ENCODE measurements at places on chromosomes 1 and 21.

DNA sequence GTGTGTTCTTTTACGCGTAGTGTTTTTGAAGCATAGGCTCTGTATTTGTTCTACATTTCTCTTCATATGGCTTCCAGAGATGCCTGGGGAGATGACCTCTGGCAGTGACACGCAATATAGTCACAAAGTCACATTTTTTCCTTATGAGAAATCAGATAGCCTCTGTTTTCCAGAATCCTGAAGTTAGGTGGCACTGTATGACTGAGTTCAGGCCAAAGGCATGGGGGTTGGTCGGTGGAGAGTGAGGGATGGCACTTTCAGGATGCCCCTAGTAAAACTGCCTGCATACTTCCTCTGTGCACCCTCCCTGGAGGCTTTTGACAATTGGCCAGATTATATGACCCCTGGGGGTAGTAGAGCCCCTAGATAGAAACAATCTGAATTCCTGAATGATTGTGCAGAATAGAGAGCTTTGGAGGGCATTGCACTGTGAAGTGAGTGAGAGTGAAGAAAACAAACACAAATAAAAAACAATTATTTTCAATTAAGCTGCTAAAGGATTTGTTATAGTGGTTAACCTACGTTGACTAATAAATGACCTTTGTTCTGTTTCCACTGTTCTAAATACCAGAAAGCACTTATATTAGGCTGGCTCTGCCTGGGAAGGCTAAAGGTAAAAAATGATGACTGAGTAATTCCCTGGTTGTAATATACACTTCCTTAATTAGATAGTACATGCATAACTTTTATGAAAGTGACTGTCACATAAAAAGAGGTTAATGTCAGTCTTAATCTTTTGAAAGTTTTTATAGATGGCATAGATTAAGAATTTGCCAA, 1660.8 kb downstream of the PLA2G4A start:
- no peak for DNase-seq

GRCh38 chr21:15968776-15969310, 239.1 kb downstream of the USP25 start:
- DNase-seq, result no peak

GRCh38 chr1:212438831-212439237, 6.1 kb downstream of the NENF start:
- no peak for DNase-seq

DNA sequence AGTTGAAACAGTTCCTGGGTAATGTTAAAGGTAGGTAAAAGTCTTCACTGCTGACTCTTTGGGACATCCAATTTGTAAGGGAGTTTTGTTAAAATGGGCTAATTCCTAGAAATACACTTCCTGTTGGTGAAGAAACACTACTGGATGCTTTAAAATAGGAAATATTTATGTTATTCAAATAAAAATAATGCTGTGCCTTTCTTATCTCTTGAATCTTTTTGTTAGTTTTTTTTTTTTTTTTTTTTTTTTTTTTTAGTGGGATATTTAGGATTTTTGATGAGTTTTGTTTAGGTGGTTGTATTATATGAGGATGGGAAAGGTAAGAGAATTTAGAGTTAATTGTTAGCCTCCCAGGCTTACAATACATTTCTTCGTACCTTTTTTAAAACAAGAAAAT, 4.5 kb downstream of the MAGI3 start:
- DNase-seq, result no peak

- no peak for DNase-seq
Measured at GRCh38 chr1:20233866-20234265, 47.5 kb upstream of the PLA2G2C start.
